Stimulated activated CD8-positive, alpha-beta memory T cell treated with anti-CD3 and anti-CD28 coated beads, Interleukin-2, amount 100 ng/mL, for 48 hours (primary cell): ENCODE measurements at places on chromosomes 3 and 15.

GRCh38 chr3:147383617-147384016 lies 22.7 kb downstream of the ZIC4 start:
- no peak for DNase-seq

DNA sequence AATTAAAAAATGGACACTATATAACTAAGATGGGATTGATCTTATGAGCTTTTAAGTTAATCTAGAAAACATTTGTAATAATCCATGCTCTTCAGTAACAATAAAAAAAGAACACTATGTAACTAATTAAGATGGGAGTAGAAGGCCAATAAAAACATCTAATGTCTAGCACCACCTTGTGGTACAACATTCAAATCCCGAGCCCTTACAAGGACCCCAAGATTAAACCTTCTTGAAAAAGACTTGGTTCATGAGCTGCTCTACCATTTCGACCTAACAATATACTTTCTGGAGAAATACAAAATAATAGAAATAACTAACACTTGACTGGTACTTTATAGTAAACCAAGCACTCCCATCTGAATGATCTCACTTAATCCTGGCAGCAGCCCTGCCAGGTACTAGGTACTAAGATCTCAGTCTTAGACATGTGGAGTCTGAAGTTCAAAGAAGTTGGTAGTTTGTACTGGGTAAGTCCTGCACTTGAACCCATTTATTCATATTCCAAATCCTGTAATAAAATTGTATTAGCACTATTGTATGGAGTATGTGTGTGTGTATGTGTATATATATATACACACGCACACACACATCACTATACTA lies 21.8 kb downstream of the METTL6 start:
- DNase-seq = no peak

- DNase-seq = no peak
Measured at GRCh38 chr3:35646081-35646480, 6.8 kb downstream of the ARPP21 start.

- DNase-seq = no peak
Measured at GRCh38 chr3:194346621-194347020, 4.5 kb downstream of the CPN2 start.

DNA sequence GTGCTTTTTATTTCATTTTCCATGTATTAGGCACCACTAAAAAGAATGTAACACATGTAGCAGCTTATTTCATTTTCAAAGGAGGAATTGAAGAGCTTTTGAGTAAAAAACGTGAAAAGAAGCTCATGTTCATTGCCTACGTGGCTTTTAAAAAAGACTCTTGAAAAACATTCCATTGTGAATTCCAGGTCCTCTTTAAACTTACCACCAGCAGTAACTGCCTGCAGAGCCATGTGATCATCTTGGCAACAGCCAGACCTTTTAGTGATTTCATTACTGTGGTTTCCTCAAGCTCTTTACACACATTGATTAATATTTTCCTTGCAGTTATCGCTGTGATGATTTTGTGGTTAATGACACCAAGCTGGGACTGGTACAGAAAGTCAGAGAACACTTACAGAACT lies 43.8 kb upstream of the FBXL22 start:
- DNase-seq = no peak

GRCh38 chr15:51090753-51091152 lies 4.0 kb downstream of the TNFAIP8L3 start:
- no peak for DNase-seq

DNA sequence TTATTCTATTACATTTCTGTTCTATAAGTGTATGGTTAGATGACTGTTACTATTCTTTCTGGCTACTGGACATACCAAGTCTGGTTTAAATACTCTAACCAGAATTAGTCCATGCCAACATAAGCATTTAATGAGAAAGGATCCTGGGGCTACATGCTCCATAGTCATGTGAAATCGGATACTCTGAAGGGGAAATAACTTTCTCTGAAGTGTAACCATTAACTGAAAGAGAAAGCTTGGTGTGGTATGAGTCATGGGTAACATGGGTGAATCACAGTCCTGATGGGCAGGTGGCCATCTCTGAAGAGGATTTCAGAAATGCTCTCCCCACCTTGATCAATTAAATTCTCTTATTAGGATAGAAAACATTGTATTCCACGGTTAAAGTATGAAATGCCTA lies 69.4 kb downstream of the FHIT start:
- DNase-seq = no peak

DNA sequence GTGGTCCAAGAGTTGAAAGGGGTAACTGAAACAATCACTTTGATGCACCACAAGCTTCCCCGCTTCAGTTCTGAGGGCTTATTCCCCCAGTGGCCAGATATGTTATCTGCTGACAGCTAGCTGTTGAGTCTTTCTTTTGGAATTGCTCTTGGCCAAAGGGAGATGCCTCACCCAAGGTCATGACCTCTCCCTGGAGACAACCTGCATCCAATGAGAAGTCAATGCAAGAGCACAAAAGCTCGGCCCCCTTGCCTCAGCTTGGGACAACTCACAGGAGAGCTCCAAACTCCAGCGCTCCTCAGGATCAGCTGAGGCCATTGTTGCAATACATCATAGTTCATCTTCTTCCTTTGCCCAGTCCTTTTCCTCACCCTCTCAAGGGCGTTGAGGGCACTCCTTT lies 31.0 kb upstream of the THBS1 start:
- DNase-seq = no peak

- no peak for DNase-seq
Measured at GRCh38 chr3:4993276-4994143, 14.3 kb downstream of the BHLHE40 start.

DNA sequence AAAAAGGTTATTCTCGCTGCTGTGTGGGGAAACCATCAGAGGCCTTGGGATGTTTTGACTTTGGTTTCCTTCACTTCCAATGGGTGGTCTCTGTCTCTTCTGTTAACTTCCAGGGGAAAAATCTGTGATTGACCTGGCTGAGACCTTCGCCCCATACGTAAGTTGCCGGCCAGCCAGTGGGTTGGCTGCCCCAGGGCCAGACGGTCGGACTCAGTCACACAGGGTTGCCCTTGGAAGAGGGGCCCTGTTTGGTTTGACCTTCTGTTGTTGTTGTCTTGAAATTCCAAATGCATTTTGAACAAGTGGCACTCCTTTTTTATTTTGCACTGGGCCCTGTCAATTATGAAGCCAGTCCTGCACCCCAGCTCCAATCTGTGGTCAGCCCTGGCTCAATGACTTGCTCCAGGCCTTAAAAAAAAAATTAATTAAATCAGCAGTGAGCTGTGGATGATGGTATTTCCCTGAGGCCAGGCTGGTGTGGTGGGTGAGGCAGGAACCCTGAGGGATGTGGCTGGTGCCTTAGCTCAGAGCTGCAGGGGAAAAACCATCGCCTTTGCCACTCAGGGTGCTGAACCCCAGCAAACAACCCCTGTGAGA lies 4.5 kb downstream of the FAM107A start:
- DNase-seq = no peak

DNA sequence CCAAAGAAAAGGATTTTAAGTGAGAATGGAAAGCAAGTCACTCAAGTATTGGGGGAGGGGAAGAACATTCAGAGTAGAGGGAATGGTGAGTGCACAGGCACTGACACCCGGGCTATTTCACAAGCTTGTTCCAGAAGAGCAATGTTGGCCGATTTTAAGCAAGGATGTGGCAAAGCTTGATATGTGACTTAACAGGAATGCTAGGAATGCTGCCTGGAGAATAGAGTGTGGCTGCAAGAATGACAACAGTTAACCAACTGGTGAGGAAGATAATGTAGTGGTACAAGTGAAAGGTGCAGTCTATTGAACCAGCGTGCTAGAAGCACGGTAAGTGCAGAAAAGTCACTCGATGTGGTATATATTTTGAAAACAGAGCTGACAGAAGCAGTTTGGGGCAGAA lies 6.2 kb upstream of the CCDC80 start:
- no peak for DNase-seq

- no peak for DNase-seq
Measured at GRCh38 chr15:62850791-62851291, 191.7 kb upstream of the TPM1 start.

GRCh38 chr3:73601011-73601410 lies 23.7 kb downstream of the PDZRN3 start:
- DNase-seq = no peak
